Right cardiac atrium (tissue), 5 donors: ENCODE measurements at places on chromosomes 3 and 15. TPM values are rescaled to one million over a fixed set of nuclear protein-coding genes. Genes with fewer than 3 reads are reported as not detected.

KBTBD13 gene
- 8.9 TPM for total RNA-seq

UBR1 gene
- 25.5 TPM for total RNA-seq

ADAMTS17 gene
- 2.4 TPM for total RNA-seq

CHDH gene
- total RNA-seq = 7.7 TPM

GOLGA8J gene
- 0.32 TPM for total RNA-seq

GOLGA6D gene
- total RNA-seq = not detected

STIMATE gene
- total RNA-seq = 6.6 TPM

INSYN1 gene
- total RNA-seq = 65.6 TPM

TIMMDC1 gene
- 231 TPM for total RNA-seq

MYRIP gene
- total RNA-seq = 7.1 TPM

PLXND1 gene
- total RNA-seq = 75.8 TPM

ADAMTS9 gene
- total RNA-seq = 9.8 TPM

LTK gene
- total RNA-seq = 1.4 TPM
